ENCODE measurements at places on chromosomes 7 and 10. TPM values are rescaled to one million over a fixed set of nuclear protein-coding genes. Genes with fewer than 3 reads are reported as not detected.

Gene STYXL1
- total RNA-seq: 41.2 TPM

Gene OPN1SW
- not detected for total RNA-seq

Gene BRAT1
- total RNA-seq: 19.4 TPM

Gene DENND2A
- total RNA-seq: 0.55 TPM

Gene CLDN4
- 6.1 TPM for total RNA-seq

Gene PCGF6
- 11.8 TPM for total RNA-seq

Gene IDE
- total RNA-seq: 26.6 TPM

Gene FAM180A
- total RNA-seq: 0.14 TPM

Gene EEPD1
- 56.9 TPM for total RNA-seq

Gene ITPRID1
- total RNA-seq: not detected

Gene SLC16A9
- total RNA-seq: 0.13 TPM

Gene WDR86
- total RNA-seq: 0.11 TPM

Gene PRPS1L1
- not detected for total RNA-seq

Gene CXCL12
- total RNA-seq: 0.31 TPM

Gene PLOD3
- total RNA-seq: 85.0 TPM

Gene POLL
- total RNA-seq: 19.0 TPM

Gene CALML3
- total RNA-seq: not detected

Gene FUOM
- total RNA-seq: 17.3 TPM

Gene IRF5
- total RNA-seq: 13.4 TPM

Gene BBIP1
- 36.4 TPM for total RNA-seq

Gene FGFR2
- total RNA-seq: 0.44 TPM

Gene CPXM2
- total RNA-seq: not detected

Gene CPED1
- total RNA-seq: not detected

Gene SLC39A12
- not detected for total RNA-seq

Gene ANKRD30A
- total RNA-seq: 0.39 TPM

Gene SPOCK2
- 0.45 TPM for total RNA-seq

Gene TMEM60
- 27.2 TPM for total RNA-seq

Gene CALHM3
- 0.47 TPM for total RNA-seq

Gene GIMAP7
- total RNA-seq: not detected

Gene CYP2C19
- 0.12 TPM for total RNA-seq

Gene NRCAM
- 99.5 TPM for total RNA-seq

Gene CEP55
- total RNA-seq: 68.6 TPM

Gene ACBD7
- 1.2 TPM for total RNA-seq

Gene FGF8
- total RNA-seq: 0.17 TPM

Gene EN2
- 1.0 TPM for total RNA-seq

Gene SH3PXD2A
- 1.3 TPM for total RNA-seq

Gene SVIL
- 22.9 TPM for total RNA-seq

Gene PLCE1
- 6.7 TPM for total RNA-seq

Gene CLIP2
- total RNA-seq: 14.9 TPM

Gene ASZ1
- total RNA-seq: not detected

Gene LOXL4
- 1.7 TPM for total RNA-seq

Gene THSD7A
- 1.7 TPM for total RNA-seq

Gene NKX2-3
- total RNA-seq: 0.08 TPM

Gene TSPAN13
- 16.4 TPM for total RNA-seq

Gene ORAI2
- 40.0 TPM for total RNA-seq

Gene SPDYE9
- total RNA-seq: not detected

Gene SUGCT
- total RNA-seq: 1.1 TPM

Gene PTPRE
- 5.9 TPM for total RNA-seq

Gene TMEM26
- 0.06 TPM for total RNA-seq

Gene NUTM2E
- total RNA-seq: 0.31 TPM

Gene TRDMT1
- total RNA-seq: 2.2 TPM

Gene AQP1
- 0.67 TPM for total RNA-seq

Gene MKX
- total RNA-seq: not detected

Gene RBP4
- 11.8 TPM for total RNA-seq

Gene IQUB
- 0.11 TPM for total RNA-seq

Data from A549 treated with Mapracorat at 1 μM for 4 hours (cell line).